ENCODE measurements at places on chromosomes 1 and 21.

GRCh38 chr1:147243841-147244240 is 1.4 kb downstream of the CHD1L start:
- DNase-seq = no peak

- DNase-seq = peak; percentile 66
Observed at GRCh38 chr1:23558140-23558871, 995 bp downstream of the ID3 start.

GRCh38 chr1:47432071-47433036 is 5.5 kb upstream of the FOXD2 start:
- DNase-seq = peak; percentile 85

GRCh38 chr21:32545948-32546441 is 39.3 kb downstream of the TCP10L start:
- peak; percentile 42 for DNase-seq

DNA sequence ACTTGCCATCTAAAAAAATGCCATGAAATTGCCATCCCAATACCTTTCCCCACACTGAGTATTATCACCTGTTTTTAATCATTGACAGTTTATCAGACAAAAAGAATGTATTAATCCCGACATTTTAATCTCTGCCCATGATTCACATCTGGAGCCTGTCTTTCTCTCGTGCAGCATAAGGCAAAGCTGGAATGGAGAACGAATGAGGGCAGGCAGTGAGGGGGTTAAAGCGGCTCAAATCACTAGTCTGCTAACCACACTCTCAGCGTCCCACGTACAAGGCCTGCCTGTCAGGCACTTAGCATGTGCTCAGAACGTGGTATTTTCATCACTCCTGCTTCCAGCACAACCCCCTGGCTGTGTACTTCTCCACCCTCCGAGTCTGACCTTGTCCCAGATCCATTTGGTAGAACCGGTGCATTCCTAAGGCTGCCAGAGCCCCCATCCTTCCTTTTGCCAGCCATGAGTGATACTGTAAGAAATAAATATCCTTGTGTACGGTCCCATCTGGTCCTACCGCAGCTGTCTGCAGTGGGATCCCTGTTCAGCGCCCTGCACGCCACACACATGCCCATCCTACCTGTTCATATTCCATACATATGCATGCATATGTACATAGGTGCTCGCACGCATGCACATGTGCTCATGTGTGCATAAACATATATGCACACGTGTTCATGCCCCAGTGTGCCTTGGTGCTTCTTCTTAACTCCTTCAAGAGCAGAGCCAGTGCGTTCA is 34.6 kb upstream of the FHAD1 start:
- DNase-seq = no peak
